ENCODE measurements at places on chromosomes 16 and 17.

GRCh38 chr17:81309140-81309858 lies 14.2 kb upstream of the SLC38A10 start:
- no peak for DNase-seq

DNA sequence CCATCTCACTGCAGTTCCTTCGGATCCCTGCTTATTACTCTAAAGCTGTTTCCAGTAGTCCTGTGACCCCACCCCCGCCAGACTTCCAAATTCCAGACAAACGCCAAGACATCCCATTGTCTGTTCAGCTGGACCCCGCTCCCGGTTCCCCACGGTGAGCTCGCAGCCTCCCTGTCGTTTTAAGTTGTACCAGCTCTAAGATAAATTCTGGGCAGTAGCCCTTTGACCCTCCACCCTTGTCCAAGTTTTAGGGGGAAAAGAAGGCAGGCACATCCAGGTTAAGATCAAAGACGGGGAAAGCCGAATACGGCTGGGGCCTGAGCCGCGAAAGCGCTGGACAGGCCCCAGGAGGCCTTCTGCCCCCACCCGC lies 589 bp downstream of the ARL6IP1 start:
- no peak for DNase-seq

DNA sequence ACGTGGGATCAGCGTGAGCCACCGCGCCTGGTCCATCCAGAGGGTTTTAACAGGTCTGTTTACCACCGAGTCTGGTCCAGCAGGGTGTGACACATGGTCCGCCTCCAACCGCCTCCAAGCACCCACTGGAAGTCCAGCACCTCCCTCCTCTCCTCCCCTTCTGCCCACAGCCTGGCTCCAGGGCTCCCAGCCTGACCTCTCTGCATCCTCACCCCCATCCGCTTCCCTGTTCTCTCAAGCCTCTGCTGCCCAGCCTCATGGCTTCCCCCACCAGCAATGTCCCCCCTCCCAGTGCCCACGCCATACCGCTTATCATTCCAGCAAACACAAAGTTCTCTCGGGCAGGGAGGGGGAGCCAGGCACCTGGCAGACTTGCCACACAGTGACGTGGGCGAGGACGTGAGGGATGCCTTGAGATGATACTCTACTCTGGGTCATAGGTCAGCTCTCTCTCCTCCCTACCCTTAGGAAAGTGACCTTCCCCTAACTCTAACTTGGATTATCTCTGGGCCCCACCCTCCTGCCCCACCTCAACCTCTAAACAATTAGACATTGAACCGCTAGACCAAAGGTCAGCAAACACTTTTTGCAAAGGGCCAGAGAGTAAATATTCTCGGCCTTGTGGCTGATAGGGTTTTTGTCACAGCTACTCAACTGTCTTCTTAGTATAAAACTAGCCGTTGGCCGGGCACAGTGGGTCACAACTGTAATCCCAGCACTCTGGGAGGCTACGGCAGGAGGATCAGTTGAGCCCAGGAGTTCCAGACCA lies 23.1 kb downstream of the CDC42EP4 start:
- no peak for DNase-seq

GRCh38 chr17:64992325-64992802 lies 64.2 kb downstream of the GNA13 start:
- DNase-seq = no peak

GRCh38 chr17:18040261-18040858 lies 1.2 kb downstream of the GID4 start:
- DNase-seq = no peak

DNA sequence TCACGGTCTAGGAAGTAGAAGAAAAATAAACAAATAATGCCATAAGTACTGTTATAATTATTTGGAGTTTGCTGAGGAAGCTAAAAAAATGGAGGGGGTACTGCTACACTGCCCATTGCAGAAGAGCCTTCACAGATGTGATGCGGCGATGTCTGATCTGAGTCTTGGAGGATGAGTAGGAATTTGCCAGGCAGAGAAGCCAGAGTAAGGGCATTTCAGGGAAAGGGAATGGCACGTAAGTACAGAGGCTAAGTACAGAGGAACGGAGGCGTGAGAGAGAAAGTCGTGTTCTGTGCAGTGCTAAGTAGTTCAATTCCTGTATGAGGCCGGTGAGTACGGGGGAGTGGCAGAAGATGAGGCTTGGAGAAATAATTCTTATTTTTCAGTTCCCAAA lies 741 bp upstream of the GRB2 start:
- no peak for DNase-seq

GRCh38 chr17:15271741-15272140 lies 6.6 kb upstream of the PMP22 start:
- DNase-seq = no peak

GRCh38 chr17:80862978-80863377 lies 128.7 kb upstream of the CHMP6 start:
- no peak for DNase-seq

DNA sequence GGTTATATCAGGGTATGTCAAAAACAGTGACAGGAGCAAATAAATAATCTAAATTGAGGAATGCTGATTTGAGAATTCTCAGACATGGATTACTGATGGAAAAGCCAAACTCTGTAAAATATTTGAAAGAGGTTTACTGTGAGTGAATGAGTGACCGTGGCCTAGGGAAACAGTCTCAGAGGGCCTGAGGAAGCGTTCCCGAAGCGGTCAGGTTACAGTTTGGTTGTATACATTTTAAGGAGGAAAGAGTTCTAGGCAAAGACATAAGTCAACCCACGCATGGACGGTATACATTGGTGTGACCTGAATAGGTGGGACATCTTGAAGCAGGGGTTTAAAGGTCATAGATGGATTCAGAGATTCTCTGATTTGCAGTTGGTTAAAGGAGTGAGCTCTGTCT lies 771.7 kb downstream of the KCNJ18 start:
- DNase-seq = no peak

GRCh38 chr17:4304417-4305027 lies 40.7 kb upstream of the ANKFY1 start:
- peak; percentile 20 for DNase-seq

DNA sequence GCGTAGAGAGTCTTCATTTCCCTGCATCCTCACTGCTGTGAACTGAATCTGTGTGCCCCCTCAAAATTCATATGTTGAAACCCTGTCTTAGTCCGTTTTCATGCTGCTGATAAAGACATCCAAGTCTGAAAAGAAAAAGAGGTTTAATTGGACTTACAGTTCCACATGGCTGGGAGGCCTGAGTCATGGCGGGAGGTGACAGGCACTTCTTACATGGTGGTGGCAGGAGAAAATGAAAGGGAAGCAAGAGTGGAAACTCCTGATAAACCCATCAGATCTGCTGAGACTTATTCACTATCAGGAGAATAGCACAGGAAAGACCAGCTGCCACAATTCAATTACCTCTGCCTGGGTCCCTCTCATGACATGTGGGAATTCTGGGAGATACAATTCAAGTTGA lies 3.1 kb upstream of the CCDC42 start:
- DNase-seq = no peak

GRCh38 chr17:65473985-65474384 lies 87.5 kb downstream of the AXIN2 start:
- no peak for DNase-seq

- DNase-seq = no peak
These were observed 23.3 kb downstream of the MEAK7 start for GRCh38 chr16:84481051-84481735.

DNA sequence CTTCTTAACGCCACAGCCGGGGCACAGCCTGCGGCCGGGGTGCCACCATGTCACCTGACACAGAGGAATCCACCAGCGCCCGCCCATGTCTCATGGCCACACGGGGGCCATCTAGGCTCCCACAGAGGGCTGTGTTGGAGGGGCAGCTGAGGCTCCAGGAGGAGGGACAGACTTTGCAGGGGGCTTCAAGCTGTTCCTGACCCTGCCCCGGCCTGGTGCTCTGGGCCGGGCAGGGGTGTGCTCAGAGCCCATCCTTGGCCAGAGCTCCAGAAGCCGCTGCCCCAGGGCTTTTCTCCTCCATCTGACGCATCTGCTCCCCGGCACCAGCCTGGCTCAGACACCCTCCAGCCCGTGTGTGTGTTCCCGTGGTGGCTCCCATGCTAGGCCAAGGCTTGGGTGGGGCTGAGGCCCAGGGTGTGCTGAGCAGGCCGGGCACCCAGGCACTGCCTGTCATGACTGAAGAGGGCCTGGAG lies 7.8 kb upstream of the SLC38A10 start:
- no peak for DNase-seq

GRCh38 chr17:39408360-39408759 lies 6.9 kb upstream of the FBXL20 start:
- DNase-seq = no peak

DNA sequence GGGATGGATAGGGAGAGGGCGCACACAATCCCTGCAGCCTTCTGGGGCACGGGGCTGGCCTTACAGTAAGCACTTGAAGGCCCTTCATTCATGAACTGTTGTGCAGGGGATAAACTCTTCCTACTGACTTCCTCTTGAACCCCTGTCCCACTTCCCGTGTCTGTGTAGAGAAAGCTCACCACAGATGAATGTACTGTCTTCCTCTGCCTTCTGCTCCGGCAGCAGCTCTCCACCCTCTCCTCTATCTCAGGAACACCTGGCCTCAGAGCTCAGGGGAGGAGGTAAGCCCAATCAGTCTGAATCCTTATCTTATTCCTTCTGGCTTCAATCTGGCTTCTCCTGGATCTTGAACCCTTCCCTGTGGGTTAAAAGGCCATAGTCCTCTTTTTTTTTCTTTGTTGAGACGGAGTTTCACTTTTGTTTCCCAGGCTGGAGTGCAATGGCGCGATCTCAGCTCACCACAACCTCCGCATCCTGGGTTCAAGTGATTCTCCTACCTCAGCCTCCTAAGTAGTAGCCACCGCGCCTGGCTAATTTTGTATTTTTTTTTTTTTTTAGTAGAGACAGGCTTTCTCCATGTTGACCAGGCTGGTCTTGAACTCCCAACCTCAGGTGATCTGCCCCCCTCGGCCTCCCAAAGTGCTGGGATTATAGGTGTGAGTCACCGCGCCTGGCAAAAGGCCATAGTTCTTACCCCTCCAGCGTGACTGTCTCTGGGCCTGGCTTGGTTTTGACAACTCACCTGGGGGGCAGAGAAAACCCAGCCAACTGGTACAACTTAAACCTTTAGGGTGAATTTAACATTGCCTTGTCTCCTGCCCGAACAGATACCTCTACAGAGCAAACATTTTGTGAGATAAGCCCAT lies 7.2 kb upstream of the SLC52A1 start:
- no peak for DNase-seq

GRCh38 chr17:80720610-80721577 lies 176.3 kb downstream of the RPTOR start:
- no peak for DNase-seq

GRCh38 chr17:63358111-63358839 lies 87.8 kb downstream of the CYB561 start:
- peak; percentile 61 for DNase-seq

- DNase-seq = no peak
These were observed 42.4 kb upstream of the AKTIP start for GRCh38 chr16:53545433-53545832.

- no peak for DNase-seq
These were observed 44.5 kb downstream of the KCNJ16 start for GRCh38 chr17:70119545-70119944.

DNA sequence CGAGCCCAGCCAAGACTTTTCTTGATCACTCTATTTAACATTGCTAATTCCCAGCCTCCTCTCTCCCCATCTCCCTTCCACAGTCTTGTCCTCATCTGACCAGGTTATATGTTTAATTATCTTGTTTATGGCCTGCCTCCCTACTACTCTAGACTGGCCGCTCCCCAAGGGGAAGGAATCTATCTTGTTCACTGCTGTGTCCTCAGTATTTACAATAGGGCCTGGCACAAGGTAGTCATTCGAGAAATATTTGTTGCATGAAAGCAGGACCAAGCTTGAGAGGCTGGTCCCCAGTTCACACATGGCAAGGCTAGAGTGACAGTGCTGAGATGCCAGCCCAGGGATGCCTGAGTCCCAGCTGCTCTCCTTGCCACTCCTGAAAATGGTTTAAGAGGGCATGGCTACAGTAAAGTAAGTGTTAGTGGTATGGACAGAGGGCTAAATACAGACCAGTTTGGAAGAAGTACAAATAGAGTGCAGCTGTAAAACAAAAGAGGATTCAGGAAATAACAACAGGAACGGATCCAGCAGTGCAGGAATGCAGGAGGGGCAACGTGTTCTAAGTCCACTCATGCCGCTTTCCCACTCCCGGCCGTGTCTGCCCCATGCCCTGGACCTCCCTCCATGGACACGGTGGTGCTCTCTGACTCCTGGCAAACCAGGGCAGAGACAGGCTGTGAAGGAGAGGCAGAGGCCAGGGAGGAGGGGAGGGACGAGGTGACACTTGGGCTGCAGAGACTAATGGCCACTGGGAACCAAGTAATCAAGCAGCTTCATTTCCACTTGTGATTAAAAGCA lies 65.6 kb downstream of the TOM1L2 start:
- no peak for DNase-seq

- DNase-seq = no peak
These were observed 1.2 kb downstream of the UBALD2 start for GRCh38 chr17:76266244-76266938.

DNA sequence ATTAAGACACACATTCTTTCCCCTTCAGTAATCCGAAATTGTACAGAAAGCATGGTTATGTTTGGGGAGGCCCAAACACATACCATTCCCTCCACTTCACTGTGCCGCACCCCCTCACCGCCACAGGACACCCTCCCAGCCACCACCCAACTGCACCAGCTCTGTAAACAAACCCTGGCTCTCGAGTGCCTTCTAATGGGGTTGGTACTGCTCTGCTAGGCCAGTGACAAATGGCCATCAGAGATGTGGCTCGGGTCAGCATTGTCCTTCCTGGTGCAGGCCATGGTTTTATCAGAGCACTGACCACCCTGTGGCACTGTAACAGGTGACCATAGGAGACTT lies 24.0 kb upstream of the SREBF1 start:
- DNase-seq = no peak

- no peak for DNase-seq
These were observed 22.2 kb downstream of the CARD14 start for GRCh38 chr17:80191865-80192661.

GRCh38 chr16:76771216-76771615 lies 419.8 kb upstream of the MON1B start:
- DNase-seq = no peak

GRCh38 chr17:19706791-19707727 lies 9.3 kb downstream of the SLC47A2 start:
- no peak for DNase-seq

- DNase-seq = no peak
These were observed 174.3 kb downstream of the CCDC182 start for GRCh38 chr17:57570724-57571344.

DNA sequence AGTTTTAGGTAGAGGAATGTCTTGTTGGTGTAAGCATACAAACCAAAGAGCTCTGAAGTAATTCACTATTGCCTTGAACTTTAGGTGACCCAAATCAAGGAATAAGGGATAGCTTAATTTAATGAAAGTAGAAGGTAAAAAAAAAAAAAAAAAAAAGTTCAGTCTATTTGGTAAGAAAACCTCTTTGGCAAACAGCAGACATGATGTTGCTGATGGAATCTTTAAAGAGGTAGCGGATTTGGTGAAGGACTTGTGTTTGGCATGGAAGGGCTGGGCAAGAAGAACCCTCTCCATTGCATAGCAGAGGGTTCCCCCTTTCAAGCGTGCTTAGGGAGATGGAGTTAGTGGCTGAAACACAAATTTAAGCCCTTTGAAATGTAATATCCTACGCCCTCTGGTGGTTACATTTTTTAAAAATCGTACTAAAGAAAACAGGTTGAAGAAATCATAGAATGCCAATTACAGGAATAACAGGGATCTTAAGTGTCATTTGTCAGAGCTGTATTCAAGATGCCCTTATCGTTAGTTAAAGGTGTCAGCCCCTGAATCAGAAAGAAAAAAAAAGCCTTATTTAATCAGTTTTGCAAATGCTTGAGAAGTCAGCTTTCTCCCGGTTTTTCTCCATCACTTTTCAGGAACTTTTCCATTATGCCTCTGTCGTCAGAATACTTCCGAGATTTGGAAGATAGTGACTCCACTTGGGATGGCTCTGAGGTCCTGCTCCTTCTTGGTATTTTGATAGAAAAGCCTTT lies 383.1 kb downstream of the KCNJ2 start:
- DNase-seq = peak; percentile 24

All from smooth muscle cell of the brain vasculature (primary cell).